ENCODE measurements at places on chromosomes 2 and 18.
A peak's percentile ranks its signal among the peaks of the same experiment; 100 is the strongest.

DNA sequence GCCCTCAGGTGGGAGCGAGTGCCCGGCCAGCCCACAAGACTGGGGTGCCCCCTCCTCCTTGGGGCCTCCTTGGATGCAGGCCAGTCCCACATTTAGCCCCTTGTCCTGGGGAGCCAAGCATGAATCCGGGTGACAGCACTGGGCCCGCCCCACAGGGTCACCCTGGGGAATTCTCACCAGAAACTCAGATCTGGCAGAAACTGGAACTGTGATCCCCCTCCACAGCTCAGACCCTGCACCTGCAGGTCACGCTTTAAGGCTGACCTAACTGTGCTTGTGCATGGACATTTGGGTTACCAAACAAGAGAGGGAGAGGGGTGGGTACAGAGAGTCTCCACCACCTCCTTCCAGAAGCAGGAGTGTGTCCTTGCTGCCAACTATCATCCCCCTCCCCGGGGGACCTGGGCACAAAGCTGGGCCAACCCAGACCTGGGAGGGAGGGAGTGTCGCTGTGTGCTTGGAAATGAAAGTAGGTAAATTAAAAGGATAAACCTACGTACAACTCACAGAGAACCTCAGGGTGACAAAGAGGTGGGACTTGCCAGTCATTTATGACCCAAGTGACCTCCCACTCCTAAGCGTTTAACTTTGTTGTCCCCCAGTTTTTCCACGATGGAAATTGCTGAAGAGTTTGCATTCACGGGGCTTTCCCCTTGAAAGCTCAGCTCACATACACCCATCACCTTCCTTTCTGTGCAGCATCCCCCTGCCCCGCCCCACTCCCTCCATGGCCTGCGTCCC is 9.1 kb downstream of the ITM2C start:
- DNase-seq = no peak

GRCh38 chr2:3672861-3673678 is 15.1 kb downstream of the ALLC start:
- no peak for DNase-seq

- no peak for DNase-seq
Measured at GRCh38 chr2:111227716-111228141, 107.0 kb downstream of the BCL2L11 start.

DNA sequence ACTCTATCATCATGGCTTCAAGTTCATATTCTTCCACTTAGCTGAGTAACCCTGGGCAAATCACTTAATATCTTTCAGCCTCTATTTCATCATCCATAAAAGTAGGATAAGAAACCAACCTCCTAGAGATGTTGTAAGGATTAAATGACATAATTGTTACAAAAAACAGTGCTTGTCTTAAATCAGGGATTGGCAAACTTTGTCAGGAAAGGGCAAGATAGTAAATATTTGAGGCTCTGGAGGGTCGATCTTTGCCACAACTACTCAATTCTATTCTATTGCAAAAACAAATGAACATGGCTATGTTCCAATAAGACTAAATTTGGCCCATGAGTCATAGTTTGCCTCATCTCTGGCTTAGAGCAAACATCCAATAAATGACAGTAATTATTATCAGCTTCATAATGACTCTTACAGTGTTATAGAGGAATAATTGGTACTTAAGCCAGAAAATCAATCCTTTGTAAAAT is 184.7 kb downstream of the SATB2 start:
- peak; percentile 13 for DNase-seq

GRCh38 chr18:24570716-24571115 is 110.3 kb downstream of the HRH4 start:
- no peak for DNase-seq

- no peak for DNase-seq
Measured at GRCh38 chr2:23363268-23363667, 21.7 kb upstream of the KLHL29 start.

GRCh38 chr2:201933792-201934237 is 99.8 kb upstream of the FZD7 start:
- no peak for DNase-seq
